Left renal cortex interstitium (tissue), 4 donors: ENCODE measurements at places on chromosomes 16 and 17.

GRCh38 chr17:1590029-1590746 is 27.6 kb upstream of the PITPNA start:
- DNase-seq: no peak

- DNase-seq: no peak
These were observed 1.4 kb downstream of the SHISA6 start for GRCh38 chr17:11242411-11242810.

GRCh38 chr17:17971431-17972125 is 622 bp downstream of the TOM1L2 start:
- DNase-seq: no peak

DNA sequence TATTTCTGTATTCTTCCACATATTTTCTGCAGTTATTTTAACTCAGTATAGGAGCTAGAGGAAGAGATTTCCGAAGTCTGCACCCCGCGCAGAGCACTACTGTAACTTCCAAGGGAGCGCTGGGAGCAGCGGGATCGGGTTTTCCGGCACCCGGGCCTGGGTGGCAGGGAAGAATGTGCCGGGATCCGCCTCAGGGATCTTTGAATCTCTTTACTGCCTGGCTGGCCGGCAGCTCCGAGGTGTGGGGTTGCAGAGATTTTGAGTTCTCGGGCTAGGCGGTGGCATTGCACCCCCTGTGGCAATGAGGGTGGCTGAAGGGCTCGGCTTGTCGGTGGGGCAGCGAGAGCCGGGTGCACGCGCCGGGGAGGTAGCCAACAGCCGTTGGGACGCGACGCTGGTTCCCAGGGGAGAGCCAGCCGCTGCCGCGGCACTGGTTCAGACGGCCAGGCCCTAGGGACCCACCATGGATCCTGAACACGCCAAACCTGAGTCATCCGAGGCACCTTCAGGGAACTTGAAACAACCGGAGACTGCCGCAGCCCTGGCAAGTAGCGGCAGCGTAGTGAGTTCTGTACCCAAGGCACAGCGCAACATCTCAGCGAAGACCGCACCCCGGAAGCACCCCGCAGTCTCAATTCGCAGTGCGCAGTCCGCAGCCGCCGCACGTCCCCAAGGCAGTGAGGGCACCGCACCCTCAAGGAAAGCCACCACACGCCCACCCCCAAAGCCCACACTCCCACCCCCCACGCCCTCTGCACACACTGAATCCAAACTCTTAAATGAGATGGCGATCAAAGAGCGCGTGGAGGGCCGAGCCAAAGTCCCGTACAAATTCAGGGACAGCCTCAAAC is at the start of gene CMTM1:
Gene CMTM1 (plus strand): TSS at position 389 of the 851 bp plus-strand sequence. CDS start 75 bp downstream, at position 464.
- no peak for DNase-seq

GRCh38 chr16:65069766-65070165 is 52.1 kb downstream of the CDH11 start:
- no peak for DNase-seq

- no peak for DNase-seq
These were observed 25.1 kb upstream of the DNAH17 start for GRCh38 chr17:78602246-78602645.

DNA sequence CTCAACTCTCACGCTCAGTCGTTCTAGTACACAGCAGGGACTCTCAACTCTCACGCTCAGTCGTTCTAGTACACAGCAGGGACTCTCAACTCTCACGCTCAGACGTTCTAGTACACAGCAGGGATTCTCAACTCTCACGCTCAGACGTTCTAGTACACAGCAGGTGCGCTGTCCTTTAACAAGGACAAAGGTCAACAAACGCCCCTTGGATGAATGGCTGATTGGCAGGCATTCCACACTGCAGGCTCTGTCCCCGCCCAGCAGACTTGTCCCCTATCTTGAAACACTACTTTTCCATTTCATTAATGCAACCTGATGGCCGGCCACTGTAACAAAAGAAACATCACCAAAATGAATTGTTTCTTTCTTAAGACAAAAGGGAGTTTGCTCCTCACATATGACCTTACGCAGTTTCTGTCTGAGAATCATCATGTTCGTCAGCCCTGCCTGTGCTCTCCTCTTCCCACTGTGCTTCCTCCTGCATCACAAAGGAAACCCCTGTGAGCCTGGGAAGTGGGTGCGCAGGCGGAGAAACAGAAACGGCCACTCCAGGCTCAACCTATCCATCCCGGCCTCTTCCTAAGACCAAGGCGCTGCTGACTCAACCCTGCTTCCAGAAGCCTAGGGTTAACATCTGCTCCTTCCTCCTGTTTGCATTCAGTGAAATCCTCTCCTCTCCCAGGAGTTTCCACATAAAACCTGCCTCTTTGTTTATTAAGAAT is 59.8 kb downstream of the ANKRD11 start:
- DNase-seq: no peak

DNA sequence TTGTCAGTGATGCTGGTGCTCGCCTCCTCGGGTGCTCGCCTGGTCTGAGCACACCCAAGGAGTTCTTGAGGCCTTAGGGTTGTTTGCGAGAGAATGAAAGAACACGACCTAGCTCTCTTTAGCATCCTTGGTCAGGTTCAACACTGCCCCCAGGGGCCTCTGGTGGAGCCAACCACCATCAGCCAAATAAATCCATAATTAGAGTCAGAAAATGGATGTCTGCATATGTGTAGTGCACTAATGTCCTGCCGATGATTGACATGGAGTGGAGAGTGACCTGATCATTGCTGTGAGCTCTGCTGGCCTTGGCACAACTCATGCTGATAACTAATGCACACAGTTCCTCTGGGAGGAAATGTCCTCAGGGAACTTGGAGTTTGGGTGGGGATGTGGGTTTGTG is 8.2 kb upstream of the STH start:
- DNase-seq: no peak

DNA sequence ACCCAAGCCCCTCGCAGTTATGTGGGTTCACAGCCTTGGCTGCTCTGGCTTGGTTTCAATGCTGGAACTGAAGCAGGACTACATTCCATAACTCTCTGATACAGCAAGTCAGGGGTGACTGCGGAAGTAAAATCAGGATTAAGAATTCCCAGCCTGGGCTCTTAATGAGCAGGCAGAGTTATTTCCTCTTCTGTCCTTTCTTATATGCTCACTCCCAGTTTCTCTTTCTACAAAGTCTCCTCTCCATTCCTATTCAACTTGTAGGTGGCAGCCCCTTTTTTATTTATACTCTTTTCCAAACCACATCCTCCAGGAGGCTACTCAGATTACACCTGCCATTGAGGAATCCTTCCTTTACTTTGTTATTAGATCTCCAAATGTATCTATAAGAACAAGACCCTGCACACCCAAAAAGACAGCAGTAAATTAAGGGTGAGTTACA is 40.3 kb downstream of the HOXB1 start:
- DNase-seq: no peak

DNA sequence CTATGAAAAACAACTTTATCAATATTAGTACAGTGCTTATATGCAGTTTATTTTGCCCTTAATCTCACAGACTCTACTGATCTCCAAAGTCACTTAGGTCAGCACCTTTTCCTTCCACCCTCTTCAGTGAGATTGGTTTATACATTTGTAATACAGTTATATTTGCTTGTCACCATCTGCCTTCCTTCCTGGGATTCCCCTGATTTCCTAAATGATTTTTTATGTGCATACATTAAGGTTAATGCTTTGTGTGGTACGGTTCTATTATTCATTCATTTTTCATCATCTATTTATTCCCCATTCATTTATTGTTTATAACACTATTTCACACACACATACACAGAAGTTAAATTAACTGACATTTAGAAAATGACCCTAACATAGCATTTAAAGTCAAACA is 419.8 kb upstream of the CDH11 start:
- no peak for DNase-seq

- no peak for DNase-seq
These were observed 993 bp downstream of the ERN1 start for GRCh38 chr17:64128787-64129514.

- no peak for DNase-seq
These were observed 30.5 kb downstream of the CPPED1 start for GRCh38 chr16:12773221-12773620.

DNA sequence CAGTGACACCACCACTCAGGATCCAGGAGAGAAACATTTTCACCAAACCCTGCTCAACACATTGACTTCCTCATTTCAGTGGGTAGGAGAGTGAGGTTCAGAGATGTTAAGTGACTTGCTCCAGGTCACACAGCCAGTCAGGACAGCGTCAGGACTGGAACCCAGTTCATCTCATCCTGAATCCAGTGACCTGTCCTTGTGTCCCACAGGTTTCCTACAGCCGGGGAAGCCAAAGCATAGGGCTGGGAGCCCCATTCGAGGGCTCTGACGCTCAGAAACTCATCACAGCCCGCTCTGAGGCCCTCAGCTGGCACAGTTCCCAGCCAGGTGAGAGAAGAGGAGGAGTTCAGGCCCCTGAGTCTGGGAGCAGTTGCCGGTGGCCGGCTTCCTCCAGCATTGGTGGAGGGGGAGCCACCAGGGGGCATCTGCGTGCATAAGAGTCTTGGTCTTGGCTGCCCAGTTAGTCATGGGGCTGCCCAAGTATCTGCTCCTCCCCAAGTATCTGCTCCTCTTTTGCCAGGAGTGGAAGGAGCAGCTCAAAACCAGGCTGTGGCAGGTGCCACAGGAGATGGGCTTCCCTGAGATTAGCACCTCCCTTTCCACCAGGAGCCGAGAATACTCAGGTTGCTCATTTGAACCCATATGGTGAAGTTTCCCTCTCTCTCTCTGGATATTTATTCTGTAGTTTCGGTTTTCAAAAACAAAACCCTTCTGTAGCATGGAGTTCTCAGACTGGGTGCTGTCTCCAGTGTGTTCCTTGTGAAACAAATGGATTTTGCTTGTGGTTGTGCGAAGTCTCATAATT is 56.0 kb downstream of the TNFRSF13B start:
- no peak for DNase-seq
